ENCODE measurements at places on chromosomes 13 and 19.

- no peak for DNase-seq
Observed at GRCh38 chr19:7706188-7706954, 4.4 kb upstream of the FCER2 start.

GRCh38 chr13:97116754-97117153 is 105.4 kb upstream of the MBNL2 start:
- DNase-seq, result no peak

DNA sequence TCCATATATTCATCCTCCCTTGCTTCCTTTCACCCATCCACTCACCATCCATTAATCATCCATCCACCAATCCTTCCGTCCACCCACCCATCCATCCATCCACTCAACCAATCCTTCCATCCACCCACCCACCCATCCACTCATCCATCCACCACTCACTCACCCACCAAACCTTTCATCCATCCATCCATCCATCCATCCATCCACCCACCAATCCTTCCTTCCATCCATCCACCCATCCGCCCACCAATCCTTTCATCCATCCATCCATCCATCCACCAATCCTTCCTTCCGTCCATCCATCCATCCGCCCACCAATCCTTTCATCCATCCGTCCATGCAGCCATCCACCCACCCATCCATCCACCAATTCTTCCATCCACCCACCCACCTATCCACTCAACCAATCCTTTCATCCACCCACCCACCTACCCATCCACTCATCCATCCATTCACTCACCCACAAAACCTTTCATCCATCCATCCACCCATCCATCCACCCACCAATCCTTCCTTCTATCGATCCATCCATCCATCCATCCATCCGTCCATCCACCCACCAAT is 3.0 kb downstream of the SBK3 start:
- DNase-seq, result no peak

DNA sequence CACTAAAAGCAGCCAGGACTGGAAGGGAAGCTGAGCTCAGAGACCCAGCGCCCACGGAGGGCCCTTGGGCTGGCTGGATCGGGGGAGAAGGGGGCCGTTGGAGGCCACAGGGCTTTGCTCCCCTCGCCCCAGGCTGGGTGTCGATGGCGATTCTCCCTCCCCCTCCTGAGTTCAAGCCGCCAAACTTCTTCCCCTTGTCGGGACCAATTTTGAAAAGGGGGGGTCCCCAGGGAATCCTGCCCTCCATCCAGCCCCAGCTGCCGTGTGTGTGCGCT is 61.2 kb downstream of the COLGALT1 start:
- no peak for DNase-seq

DNA sequence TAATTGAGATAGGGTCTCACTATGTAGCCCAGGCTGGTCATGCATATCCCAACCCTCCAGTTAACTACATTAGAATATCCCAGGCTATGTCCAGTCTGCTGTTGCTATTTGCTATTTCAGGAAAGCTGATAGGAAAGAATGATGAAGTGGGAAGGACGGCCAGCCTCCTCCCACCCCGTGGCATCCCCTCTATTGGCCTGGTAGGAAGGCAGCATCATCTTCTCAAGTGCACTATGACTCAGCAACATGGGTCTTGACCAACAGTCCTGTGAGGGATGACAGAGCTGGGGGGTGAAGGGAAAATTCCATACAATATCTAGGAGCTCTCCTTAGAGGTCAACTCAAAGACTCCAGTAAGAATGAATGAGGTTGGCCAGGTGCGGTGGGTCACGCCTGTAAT is 48.0 kb upstream of the ABCC4 start:
- no peak for DNase-seq

Data from activated CD4-positive, alpha-beta T cell treated with anti-CD3 and anti-CD28 coated beads for 4 hours (primary cell).